Left renal cortex interstitium (tissue), 4 donors: ENCODE measurements at places on chromosomes 5 and 9.

DNA sequence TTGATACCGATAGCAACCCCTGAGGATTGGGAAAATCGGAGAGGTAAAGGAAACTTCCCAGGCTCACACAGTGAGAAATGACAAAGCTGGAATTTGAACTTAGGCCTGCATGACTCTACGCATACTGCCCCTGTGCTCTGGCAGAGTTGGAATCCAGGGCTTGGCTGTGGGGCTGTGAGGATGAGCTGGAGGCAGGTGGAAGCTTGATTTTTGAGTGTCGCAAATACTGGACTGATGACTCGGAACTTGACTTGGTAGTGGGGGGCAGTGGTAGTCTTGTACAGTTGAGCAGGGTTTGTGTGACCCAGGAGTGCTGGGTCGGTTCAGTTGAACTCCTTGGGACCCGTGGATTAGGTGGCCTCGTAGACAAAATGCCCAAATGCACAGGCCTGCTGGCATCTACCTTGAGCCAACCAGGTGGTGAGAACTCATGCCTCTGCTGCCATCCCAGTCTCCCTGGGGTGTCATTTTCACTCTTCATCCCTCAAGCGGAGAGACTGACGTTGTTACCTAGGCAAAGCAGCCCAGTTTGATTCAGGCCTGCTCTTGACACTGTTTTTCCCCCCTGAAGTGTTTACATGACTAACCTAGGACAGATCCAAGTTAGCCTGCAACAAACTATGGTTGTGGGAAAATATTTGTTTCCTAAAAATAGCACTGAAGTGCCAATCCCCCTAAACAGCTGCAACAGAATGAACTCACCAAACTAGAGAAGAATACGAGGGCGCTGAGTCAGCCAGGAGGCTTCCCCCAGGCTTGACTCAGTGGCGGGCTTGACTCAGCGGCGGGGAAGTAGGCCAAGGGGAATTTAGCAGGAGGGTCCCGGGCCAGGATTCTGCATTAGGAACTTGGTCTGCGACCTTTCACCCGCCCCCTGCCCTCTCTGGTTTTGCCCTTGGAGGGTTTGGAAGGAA is 45.7 kb upstream of the ORM1 start:
- no peak for DNase-seq

- no peak for DNase-seq
These were observed 164.3 kb downstream of the SMC2 start for GRCh38 chr9:104258296-104259011.

GRCh38 chr5:180602481-180603075 is 11.3 kb upstream of the SCGB3A1 start:
- no peak for DNase-seq

- DNase-seq, result no peak
These were observed 853.3 kb downstream of the MAT2B start for GRCh38 chr5:164358531-164359259.

- DNase-seq, result no peak
These were observed 205.7 kb upstream of the RIOK2 start for GRCh38 chr5:97388794-97389193.

GRCh38 chr9:36284226-36284625 is 26.0 kb upstream of the GNE start:
- DNase-seq, result no peak

DNA sequence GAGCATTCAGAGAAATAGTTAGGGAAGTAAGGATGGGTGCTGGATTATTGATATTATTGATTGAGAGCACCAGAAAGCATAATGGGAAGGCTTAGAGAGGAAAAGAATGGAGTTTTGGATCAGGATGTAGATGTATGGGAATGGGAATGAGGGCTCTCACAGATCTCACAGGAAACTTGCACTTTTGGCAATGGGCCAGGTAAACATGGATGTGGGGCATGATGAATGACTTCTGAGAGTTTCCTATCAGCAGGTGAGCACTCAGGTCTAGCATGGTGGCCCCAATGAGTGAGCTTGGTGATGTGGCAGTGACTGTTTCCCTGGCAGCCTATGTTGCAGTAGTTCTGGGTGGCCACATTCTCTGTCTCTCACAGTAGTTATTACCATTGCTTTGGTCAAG is 283.8 kb downstream of the FBXL7 start:
- no peak for DNase-seq

DNA sequence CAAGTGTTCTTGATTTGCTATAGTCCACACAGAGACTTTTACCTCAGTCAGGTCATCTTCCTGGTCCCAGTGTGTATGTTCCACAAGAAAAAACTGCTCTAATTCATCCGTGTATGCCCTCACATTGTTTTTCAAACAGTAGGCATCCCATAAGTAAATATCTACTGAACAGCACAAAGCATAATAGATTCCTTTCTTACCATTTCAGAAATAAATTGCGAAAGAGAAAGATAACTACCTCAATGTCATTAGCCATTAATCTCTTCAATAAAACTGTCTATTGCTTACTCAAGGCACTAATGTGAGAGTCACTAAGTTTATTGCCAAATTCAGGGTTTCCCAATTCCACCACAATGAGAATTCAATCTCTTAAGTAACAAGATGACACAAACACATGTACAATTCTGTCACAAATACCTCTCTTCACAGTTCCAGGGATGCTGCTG is 9.6 kb downstream of the FBXW2 start:
- DNase-seq, result no peak

- DNase-seq, result no peak
These were observed 55.9 kb upstream of the RNU6ATAC start for GRCh38 chr9:134220311-134220710.

DNA sequence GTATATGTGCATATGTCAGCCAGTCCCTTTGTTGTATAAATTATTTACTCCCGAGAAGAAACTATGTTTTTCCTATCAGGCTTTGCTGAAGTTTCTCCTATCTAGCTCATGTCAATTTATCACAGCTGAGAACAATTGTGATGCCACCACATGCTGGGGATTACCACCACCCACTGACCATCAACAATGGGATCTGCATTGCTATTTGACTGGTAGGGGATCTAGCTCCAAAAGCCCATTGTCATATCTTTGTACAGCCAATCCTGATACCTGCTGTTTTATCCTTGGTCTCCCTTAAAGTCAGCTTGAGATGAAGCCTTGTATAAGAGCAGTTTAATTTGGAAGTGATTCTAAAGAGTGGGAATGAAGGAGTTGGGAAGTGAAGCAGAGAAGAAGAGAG is 53.9 kb upstream of the KCNN2 start:
- no peak for DNase-seq

GRCh38 chr9:24587883-24588282 is 42.2 kb upstream of the IZUMO3 start:
- DNase-seq, result no peak

DNA sequence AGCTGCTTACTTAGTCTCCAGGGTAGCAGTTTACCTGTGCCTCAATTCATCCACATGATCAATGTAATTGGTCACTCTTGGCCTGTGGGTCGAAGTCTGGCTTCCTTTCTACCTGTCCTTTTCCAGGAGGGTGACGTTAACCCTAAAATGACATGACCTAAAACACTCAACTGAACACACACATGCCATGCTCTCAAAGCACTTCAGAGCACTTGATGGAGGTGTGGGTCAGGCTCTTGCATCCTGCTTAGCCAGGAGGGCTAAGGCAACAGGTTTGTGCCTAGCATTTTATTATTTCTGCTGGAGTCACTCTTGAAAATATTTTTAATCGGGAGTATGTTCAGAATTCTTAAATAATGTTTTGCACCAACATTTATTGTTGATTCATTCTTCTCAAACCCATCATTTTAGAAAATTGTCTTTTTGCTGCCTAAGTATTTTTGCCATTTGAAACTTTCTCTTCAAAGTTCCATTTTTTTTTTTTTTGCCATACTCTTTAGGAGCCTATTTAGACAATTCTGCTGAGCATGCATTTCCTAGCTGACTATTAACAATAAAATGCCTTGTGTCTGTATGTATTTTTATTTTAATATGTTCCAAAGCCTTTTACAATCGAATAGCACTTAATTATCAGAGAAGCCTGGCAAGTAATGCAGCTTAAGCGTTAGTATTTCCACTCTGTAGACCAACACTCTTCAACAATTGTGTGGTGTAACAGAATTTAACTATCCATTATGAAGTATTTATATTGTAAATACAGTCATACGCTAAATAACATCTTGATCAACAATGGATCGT is 59.1 kb downstream of the ATP10B start:
- DNase-seq, result no peak

- DNase-seq, result no peak
These were observed 54.1 kb downstream of the RORB start for GRCh38 chr9:74551266-74551665.

DNA sequence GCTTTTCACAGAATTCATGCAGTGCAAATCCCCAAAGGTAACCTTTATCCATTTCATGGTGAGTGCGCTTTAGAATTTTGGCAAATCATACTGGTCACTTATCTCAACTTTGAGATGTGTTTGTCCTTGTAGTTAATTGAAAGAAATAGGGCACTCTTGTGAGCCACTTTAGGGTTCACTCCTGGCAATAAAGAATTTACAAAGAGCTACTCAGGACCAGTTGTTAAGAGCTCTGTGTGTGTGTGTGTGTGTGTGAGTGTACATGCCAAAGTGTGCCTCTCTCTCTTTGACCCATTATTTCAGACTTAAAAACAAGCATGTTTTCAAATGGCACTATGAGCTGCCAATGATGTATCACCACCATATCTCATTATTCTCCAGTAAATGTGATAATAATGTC is 21.3 kb downstream of the PCA3 start:
- DNase-seq, result no peak

DNA sequence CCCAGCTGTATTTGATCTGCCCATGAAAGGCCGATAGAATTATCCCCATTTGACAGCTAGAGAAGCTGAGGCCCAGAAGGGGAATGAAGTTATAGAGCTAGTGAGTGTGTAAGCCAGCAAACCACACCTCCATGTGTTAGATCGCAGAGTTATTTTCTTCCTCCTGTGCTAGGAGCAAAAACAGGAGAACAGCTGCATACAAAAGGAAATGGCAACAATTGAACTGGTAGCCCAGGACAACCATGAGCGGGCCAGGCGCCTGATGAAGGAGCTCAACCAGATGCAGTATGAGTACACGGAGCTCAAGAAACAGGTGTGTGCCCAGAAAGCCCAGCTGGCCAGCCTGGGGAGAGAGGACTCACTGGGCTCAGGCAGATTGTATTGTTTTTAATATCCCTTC is 30.4 kb downstream of the RAB14 start:
- DNase-seq, result no peak

- no peak for DNase-seq
These were observed 123.2 kb downstream of the SNCAIP start for GRCh38 chr5:122435234-122435633.

DNA sequence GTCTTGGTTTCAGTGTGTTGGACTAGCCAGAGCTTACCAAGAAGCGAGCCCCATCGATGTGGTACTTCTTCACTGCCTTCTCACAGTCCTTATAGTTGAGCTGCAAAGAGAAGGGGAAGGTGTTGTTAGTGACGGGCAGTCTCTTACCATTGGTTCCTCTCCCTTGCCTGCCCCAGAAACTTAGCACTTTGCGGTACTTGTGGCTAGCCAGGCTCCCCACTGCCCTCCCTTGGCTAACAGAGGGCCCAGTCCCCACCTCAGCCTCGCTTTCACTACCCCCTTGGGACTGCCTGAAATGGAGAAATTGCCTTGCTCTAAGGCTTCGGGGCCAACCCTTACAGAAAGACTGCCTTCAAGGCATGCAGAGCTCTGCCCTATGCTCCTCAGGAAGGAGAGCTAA is 4.3 kb downstream of the LCP2 start:
- DNase-seq, result no peak

DNA sequence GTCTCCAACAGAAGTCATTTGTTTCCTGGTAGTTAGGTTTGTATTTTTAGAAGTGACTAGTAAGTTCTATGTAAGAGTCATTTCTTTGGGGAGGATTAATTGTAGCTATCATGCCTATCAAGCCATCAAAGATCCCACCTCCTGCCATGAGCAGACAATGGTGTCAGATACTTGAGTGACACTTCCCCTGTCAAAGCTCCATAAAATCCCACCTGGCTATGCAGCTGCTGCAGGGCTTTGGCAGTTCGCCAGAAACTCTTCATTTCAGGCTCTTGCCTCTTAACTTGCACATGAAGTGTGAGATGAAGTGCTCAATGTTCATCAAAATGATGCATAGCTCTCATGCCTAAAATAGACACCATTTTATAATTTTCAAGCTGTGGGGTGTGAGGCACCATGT is 312.1 kb downstream of the CDH12 start:
- DNase-seq, result peak; percentile 23

- DNase-seq, result no peak
These were observed 53.4 kb upstream of the STXBP1 start for GRCh38 chr9:127558581-127559246.

- no peak for DNase-seq
These were observed 201.9 kb downstream of the DMAC1 start for GRCh38 chr9:7597716-7598115.

- DNase-seq, result no peak
These were observed 227.5 kb downstream of the PIK3R1 start for GRCh38 chr5:68443091-68443490.

- DNase-seq, result no peak
These were observed 11.1 kb downstream of the NIPSNAP3B start for GRCh38 chr9:104774831-104775573.

DNA sequence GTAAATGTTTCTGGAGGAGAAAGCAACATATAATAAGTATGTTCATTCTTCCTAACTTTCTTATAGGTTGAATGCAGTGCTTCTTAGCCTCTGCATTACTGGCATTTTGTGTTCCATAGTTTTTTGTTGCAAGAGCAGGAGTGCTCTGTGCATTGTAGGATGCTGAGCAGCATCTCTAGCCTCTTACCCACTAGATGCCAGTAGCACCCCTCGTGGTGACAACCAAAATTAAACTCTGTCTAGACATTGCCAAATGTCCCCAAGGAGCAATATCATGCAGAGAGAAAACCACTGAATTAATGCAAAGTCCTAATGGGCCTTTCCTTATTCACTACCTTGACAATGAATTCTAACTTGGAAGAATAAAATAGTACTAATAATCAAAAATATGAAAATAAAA is 147.0 kb downstream of the GLIS3 start:
- DNase-seq, result no peak
